Activated CD4-positive, alpha-beta T cell treated with anti-CD3 and anti-CD28 coated beads, Interleukin-2, Interleukin-4, amounts not matched to agents 100 ng/mL and 50 ng/mL, durations not matched to agents 16 hours and 8 hours (primary cell): ENCODE measurements at places on chromosomes 12 and 14.

GRCh38 chr12:88753066-88753465 lies 172.8 kb upstream of the KITLG start:
- DNase-seq, result no peak

GRCh38 chr14:67438969-67439368 lies 27.0 kb upstream of the PLEK2 start:
- DNase-seq, result no peak

GRCh38 chr14:34964977-34965764 lies 17.6 kb upstream of the SRP54 start:
- no peak for DNase-seq

DNA sequence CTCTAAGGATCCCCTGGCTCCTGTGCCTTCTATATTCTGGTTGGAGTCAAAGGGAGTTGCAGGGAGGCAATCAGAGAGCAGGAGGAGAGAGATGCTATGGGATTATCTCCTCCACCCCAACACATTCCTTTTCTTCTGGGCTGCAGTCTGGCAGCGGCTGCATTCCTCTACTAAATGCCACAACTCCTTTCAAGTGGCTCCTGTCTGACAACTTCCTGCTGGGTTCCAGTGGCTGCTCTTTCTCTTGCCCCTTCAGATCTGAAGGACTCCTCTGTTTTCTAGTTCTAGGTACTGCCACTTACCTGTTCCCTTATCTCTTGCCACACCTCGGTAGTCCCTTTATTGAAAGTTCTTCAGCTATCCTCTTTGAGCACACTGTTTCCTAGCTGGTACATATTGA lies 425.0 kb downstream of the SNAPC1 start:
- DNase-seq, result no peak

DNA sequence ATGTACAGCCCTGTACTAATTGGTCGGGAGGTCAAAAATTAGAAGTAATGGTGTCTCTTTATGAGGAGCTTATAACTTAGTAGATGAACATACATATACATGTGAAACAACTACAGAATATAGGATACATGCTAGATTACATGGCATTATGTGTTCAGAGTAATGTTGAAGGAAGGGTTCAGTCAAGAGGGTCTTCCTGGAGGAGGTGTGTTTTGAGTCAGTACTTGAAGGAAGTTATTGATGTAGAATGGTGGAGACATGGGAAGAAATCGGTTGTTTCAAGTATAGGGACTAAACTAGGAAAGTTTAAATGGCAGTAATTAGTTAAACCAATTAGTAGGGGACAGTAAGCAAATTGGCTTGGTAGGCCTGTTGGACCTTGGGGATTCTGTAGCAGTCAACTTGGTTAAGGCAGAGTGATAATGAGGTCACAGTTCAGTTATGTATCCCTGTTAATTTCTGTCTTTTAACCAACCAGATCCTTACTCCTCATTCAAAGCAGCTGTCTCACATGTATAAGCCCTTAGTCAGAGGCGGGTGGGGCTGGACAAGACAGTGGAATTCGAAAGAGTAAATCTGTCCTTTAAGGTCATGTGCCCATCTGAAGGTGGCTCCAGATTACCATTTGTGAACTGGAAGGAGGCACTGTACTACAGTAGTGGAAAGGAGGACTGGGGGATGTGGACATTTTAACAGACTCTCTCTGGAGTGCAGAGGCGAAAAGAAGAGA lies 3.5 kb upstream of the ANKRD52 start:
- DNase-seq, result no peak

- DNase-seq, result no peak
These were observed 84.3 kb upstream of the NCOR2 start for GRCh38 chr12:124651516-124652273.
